ENCODE measurements at places on chromosomes 3 and 15. TPM values are rescaled to one million over a fixed set of nuclear protein-coding genes. Genes with fewer than 3 reads are reported as not detected.

The KLHL6 gene
- total RNA-seq = 1.5 TPM

GRCh38 chr3:132433121-132433520 lies 15.8 kb downstream of the DNAJC13 start:
- H3K27ac ChIP-seq = peak overlapping the region; percentile 19
- H3K4me3 ChIP-seq = no peak overlapping the region
- H3K4me1 ChIP-seq = peaks cover 10% of the 10 kb centered on the region
- no peaks in the 10 kb centered on the region for H3K36me3 ChIP-seq

GRCh38 chr3:150519026-150519425 lies 27.3 kb downstream of the SERP1 start:
- H3K4me1 ChIP-seq = no peaks in the 10 kb centered on the region
- no peaks in the 10 kb centered on the region for H3K27me3 ChIP-seq
- H3K36me3 ChIP-seq = no peaks in the 10 kb centered on the region
- DNase-seq = no peak
- H3K27ac ChIP-seq = no peak overlapping the region

GRCh38 chr3:69642606-69643005 lies 96.7 kb upstream of the MITF start:
- DNase-seq = no peak
- no peaks in the 10 kb centered on the region for H3K36me3 ChIP-seq
- no peak overlapping the region for H3K4me3 ChIP-seq

GRCh38 chr3:81554801-81555200 lies 206.6 kb downstream of the GBE1 start:
- no peak overlapping the region for H3K4me3 ChIP-seq
- H3K4me1 ChIP-seq = no peaks in the 10 kb centered on the region
- no peaks in the 10 kb centered on the region for H3K36me3 ChIP-seq
- H3K27ac ChIP-seq = no peak overlapping the region
- DNase-seq = no peak

The ADAMTS9 gene
- total RNA-seq = 5.1 TPM

- no peaks in the 10 kb centered on the region for H3K27me3 ChIP-seq
- H3K27ac ChIP-seq = no peak overlapping the region
- no peak for DNase-seq
- no peak overlapping the region for H3K4me3 ChIP-seq
These were observed 109.5 kb downstream of the VGLL4 start for GRCh38 chr3:11534011-11534792.

- no peak overlapping the region for H3K4me3 ChIP-seq
- DNase-seq = no peak
These were observed 326.2 kb downstream of the TUSC7 start for GRCh38 chr3:117035745-117036144.

The ARGFX gene
- total RNA-seq = 0.55 TPM

- H3K4me3 ChIP-seq = no peak overlapping the region
- no peak for DNase-seq
- no peaks in the 10 kb centered on the region for H3K4me1 ChIP-seq
- H3K36me3 ChIP-seq = no peaks in the 10 kb centered on the region
- H3K27me3 ChIP-seq = no peaks in the 10 kb centered on the region
- no peak overlapping the region for H3K27ac ChIP-seq
These were observed 53.3 kb downstream of the SLC7A14 start for GRCh38 chr3:170532573-170532972.

The MINAR1 gene
- 0.62 TPM for total RNA-seq

GRCh38 chr3:132538072-132538471 lies 59.0 kb upstream of the ACKR4 start:
- H3K27ac ChIP-seq = no peak overlapping the region
- no peak overlapping the region for H3K4me3 ChIP-seq
- DNase-seq = no peak
- H3K4me1 ChIP-seq = peaks cover 6% of the 10 kb centered on the region
- H3K27me3 ChIP-seq = no peaks in the 10 kb centered on the region

- no peak overlapping the region for H3K4me3 ChIP-seq
- H3K36me3 ChIP-seq = no peaks in the 10 kb centered on the region
- H3K4me1 ChIP-seq = no peaks in the 10 kb centered on the region
- no peak for DNase-seq
These were observed 242.0 kb downstream of the MAGI1 start for GRCh38 chr3:65796676-65797075.

The DUOX2 gene
- 4.8 TPM for total RNA-seq

The PIERCE2 gene
- 8.0 TPM for total RNA-seq

The SAXO2 gene
- total RNA-seq = 22.1 TPM

Data from testis (tissue), 5 donors.